Nucleus accumbens (tissue), 56 donors: ENCODE measurements at places on chromosomes 3 and 15.
A peak's percentile ranks its signal among the peaks of the same experiment; 100 is the strongest.

- no peak for DNase-seq
Measured at GRCh38 chr15:36782681-36783080, 203.3 kb downstream of the CDIN1 start.

DNA sequence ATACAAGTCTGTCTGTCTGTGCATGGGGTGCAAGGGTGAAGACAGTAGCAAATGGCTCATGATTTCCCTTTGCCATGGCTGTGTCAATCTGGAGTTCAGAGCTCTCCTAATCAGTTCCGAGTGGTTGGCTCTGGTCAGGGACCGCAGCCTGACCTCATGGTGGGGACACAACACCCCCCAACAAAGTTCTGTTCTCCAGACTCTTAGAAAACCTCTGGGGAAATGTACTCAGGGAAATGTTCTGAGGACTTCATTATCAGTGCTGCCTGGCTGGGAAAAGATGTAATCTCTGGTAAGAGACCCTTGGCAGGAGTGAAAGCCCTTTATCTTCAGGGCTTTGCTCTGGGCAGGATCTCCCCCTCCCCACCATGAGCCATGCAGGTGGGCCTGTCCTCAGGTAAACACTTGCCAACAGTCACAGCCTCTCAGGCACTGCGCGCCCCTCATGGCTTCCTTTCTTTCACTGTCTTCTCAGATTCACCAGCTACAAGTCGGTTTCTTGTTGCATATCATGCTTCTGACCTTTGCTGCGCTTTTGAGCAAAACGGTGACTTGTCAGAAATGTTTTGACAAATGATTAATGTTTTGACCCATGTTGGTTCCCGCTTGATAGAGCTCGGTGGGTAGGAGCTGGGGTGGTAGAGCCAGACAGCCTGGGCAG, 95.5 kb downstream of the ST6GAL1 start:
- DNase-seq = no peak

- DNase-seq = no peak
Measured at GRCh38 chr15:74007820-74008371, 13.4 kb downstream of the PML start.

GRCh38 chr3:39903253-39903652, 93.8 kb downstream of the MYRIP start:
- no peak for DNase-seq

- DNase-seq = no peak
Measured at GRCh38 chr3:136602818-136603217, 149.4 kb downstream of the STAG1 start.

DNA sequence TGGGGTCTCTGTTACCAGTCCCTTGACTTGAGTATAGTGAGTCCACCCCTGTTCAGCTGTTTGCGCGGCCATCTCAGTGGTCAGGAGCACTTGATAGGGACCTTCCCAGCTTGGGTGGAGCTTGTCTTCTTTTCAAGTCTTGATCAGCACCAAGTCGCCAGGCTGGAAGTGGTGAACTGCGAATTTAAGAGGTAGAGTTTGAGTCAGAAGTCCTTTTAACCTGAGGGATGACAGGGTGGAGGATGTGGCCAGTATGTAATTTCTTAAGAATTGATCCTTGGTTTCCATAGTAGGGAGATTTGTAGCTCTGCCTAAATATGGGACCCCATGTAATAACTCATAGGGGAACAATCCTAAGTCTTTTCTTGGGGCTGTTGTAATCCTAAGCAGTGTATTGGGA, 86.3 kb upstream of the XCR1 start:
- DNase-seq = no peak

DNA sequence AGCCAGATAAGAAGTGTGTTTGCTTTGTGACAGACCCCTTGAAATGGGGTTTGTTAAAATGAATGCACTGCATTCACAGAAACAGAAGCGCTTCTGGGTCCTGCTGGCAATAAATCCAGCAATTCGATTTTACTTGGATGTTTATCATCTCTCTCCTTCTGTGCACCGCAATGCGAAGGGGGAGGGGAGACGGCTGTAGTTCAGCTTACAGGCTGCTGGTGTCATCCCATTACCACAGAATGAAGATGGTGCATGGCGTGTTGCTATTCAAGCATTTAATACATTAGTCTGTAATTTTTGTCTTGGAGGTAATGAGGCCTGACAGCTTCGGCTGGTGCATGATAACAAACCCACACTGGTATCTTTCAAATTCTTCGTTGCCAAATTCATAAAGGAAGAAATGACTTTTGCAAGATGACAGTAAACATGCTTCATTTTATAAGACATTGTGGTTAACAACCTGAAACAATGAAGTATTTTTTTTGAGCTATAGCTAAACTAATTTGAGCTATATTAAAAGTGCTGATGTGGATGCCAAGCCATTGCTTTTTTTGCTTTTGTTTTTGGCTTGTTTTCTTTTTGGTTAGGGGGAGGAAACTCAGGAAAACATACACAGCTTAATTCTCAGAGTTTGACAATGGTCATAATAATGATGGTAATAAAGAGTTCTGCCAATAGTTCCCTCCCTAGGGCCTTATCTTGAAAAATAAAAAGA, 418.3 kb downstream of the OTOL1 start:
- DNase-seq = peak; percentile 49

DNA sequence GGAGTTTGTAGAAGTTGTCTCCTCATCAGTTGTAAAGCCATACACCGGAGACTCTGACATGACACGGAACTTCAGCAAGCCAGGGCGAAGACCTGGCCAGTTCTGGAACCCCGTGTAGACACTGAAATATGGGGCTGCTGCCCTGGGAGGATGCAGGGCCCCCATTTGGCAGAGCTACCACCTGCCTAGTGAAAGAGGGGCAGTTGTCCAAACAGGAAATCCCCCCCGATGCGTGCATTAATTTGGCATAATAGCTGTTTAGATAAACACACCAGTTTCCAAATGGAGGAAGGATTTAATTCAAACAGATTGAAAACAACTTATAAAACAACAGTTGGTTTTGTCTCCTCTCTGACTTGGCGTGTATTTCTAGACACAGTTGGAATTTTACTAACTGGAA, 357.2 kb downstream of the GABRG3 start:
- no peak for DNase-seq

GRCh38 chr3:29525254-29525881, 244.5 kb downstream of the RBMS3 start:
- no peak for DNase-seq

DNA sequence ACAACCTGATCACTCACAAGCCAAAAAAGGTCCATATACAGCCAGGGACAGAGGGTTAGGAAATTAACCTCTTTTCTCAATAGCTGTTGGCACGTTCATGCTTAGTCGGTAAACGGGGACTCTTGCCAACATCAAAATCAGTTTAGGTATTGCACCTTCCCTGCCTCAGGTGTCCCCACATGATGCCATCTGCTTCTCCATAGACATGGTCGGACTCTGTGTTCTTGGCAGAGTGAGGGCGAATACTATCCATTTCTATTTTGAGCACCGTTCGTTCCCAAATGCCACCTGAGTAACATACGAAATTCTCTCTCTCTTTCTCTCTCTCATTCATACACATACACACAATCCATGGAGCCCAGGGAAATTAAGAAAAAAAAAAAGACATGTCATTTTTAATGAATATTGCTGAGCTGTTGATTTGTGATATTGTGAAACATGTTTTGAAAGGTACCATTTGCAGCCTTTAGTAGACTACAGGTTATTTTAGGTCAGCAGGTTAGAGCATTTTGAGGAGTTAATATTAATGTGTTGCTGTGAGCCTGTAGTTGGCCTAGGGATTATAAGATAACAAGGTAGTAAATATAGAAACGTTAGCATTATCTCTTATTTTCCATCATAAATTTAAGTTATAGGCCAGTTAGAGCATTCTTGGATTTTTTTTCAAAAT, 78.5 kb downstream of the GHSR start:
- no peak for DNase-seq

DNA sequence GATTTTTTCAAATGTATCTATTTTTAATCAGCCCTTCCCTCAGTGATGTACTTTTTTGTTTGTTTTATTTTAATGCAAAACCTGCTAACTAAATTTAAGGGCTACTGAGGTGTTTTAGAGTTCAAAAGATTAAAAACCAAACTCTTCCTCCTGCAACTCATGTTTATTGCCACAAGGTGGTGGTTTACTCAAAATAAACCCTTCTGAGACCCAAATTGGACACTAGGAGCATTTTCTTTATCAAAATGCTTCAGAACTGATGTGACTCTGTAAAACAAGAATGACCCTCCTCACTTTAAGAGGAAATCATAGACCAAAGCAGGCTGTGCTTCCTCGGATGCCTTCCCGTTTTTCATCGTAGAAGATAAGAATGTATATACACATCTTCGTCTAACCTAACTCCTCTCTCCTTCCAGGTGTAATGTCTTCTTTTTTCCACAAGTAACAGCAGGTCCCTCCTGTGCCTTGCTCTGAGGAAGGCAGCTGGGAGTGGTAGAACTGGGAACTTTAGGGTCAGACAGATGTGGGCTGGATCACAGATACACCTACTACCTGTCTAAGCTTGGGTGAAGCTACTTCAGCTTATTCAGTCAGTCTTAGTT, 2.9 kb upstream of the NME9 start:
- no peak for DNase-seq

DNA sequence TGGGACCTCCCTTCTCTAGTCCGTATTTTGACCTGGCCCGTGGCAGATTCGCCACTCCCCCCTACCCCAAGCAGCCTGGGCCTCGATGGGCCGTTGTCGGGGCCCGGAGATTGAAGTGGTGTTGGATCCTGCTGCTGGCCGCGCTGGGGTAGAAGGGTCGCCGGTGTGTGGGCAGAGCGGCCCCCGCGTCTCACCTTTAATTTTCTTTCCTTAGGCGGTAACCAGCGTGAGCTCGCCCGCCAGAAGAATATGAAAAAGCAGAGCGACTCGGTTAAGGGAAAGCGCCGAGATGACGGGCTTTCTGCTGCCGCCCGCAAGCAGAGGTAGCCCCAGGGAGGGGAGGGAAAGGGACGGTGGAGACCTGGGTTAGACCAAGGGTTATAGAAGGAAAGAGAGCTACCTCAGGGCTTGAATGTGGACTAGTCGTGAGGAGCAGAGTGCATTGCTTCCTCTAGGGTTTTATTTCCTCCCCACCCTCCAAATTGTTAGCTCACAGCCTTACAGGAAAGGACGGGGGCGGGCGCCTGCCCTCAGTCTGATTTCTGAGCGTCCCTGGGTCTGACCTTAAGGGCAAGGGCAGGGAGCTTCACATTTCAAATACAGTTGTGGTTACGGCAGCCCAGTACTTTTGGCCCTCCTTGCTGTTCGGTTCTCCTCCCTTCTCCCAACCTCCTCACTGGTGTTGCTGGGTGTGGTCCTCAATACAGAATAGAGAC, 799 bp downstream of the SERF2 start:
- no peak for DNase-seq
